ENCODE measurements at places on chromosomes 16 and 17.

DNA sequence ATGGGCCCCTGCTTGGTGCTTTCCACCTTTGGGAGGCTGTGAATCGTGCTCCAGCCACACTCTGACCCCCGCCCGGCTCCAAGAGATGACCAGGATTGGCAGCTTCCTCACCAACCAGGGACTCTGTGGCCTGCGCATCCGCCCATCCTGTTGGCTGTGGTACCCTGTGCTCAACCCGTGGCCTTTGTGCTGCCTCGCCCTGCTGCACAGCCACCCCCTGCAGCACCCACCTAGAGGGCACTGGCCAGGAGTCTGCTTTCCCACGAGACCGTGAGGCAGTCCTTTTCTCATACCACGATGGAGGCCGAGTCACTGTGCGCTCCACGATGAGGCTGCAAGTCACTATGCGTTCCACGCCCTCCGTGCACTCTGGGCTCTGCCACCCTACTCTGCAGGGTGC, 19.4 kb downstream of the NME3 start:
- no peak for DNase-seq

DNA sequence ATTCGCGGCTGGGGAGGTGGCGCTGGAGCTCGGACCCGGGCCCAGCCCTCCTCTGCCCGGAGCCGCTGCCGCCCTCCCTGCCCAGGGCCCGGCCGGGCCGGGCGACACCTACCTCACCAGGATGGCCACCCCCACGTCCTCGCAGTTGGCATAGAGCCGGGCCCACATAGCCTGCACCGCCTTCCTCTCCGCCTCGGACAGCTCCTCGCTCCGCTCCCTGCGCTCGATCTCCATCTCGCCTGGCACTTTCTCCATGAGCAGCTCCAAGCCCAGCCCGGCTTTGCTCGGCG, 276 bp downstream of the CYGB start:
- no peak for DNase-seq

GRCh38 chr17:45320931-45321461, 4.2 kb upstream of the MAP3K14 start:
- no peak for DNase-seq

- no peak for DNase-seq
Measured at GRCh38 chr17:9763643-9764042, 27.7 kb downstream of the DHRS7C start.

GRCh38 chr17:35372846-35373533, 431 bp downstream of the SLFN11 start:
- no peak for DNase-seq

- DNase-seq = no peak
Measured at GRCh38 chr17:44187131-44187899, 543 bp downstream of the TMUB2 start.

- no peak for DNase-seq
Measured at GRCh38 chr16:5231246-5231759, 133.7 kb upstream of the EEF2KMT start.

GRCh38 chr17:10702574-10702973, 5.2 kb downstream of the ADPRM start:
- no peak for DNase-seq

GRCh38 chr17:78588258-78589030, 11.2 kb upstream of the DNAH17 start:
- DNase-seq = no peak

- DNase-seq = no peak
Measured at GRCh38 chr17:74466111-74466827, at the start of gene CD300A. CD300A (plus strand) TSS chr17:74466634; CDS start chr17:74466704, 70 bp downstream.

GRCh38 chr16:12535535-12536411, 267.9 kb downstream of the CPPED1 start:
- DNase-seq = no peak

DNA sequence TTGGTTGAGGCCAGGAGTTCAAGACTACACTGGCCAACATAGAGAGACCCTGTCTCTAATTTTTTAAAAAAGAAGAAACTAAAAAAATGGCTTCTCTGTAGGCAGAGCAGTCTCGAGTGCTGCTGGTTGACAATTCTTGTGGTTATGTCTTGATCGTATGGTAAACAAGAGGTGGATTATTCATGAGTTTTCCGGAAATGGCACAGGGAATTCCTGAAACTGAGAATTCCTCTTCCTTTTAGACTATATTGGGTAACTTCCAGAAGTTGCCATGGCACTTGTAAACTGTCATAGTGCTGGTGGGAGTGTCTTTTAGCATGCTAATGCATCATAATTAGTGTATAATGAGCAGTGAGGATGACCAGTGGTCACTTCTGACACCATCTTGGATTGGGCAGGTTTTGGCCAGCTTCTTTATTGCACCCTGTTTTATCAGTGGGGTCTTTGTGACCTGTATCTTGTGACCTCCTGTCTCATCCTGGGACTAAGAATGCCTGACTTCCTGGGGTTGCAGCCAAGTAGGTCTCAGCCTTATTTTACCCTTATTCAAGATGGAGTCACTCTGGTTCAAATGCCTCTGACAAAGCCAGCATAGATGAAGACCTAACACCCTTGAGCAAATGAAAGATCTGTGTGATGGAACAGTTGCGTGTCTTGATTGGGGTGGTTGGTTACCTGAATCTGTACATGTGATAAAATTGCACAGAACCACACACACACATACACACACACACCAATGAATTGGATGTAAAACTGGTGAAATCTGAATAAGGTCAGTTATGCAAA, 30.2 kb downstream of the BMERB1 start:
- no peak for DNase-seq

- no peak for DNase-seq
Measured at GRCh38 chr16:46748775-46749705, 896 bp upstream of the MYLK3 start.

- DNase-seq = peak; percentile 89
Measured at GRCh38 chr16:49700251-49701064, 155.5 kb downstream of the ZNF423 start.

- no peak for DNase-seq
Measured at GRCh38 chr17:40516581-40517285, 15.3 kb upstream of the TNS4 start.

DNA sequence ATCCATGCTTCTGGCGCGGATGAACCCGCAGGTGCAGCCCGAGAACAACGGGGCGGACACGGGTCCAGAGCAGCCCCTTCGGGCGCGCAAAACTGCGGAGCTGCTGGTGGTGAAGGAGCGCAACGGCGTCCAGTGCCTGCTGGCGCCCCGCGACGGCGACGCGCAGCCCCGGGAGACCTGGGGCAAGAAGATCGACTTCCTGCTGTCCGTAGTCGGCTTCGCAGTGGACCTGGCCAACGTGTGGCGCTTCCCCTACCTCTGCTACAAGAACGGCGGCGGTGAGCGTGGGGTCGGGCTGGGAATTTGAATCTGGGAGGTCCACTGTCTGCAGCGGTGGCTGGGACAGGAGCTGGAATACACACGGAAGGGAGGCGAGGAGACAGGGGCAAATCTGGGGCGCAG, 904 bp downstream of the SLC6A2 start:
- no peak for DNase-seq

DNA sequence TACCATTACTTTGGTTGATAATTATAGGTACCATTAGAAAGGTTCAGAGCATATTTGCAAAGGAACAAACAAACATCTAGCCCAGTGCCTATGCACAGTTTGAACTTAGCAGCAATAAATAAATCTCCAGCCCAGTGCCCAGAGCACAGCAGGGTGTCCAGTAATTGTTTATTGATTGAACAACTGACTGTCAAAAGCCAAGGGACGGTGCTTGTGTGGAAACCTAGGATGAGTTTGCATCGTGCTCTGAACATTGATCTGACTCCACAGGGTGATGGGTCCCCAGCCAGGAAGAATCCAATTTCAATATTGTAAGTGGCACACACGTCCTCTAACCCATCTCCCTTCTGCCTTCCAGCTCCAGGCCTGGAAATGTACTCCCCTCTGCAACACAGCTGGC, 625.5 kb upstream of the C16orf82 start:
- DNase-seq = no peak

DNA sequence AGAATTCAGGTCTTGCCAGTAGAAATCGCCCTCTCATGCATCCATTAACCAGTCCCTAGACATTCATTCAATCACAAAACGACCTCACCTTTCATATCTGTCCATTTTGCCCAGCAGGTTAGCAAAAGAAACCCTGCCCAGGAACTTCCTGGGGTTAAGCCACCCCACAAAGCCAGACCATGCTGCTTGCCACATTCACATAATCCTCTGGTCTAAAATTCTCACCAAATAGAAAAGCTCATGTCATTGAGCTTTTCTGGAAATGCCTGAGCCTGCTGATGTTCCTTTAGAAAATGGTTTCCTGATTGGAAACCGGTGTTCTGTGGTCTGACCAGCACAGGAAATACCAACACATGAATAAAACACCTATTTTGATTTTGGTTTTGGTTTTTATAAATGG, 21.6 kb upstream of the DYNLRB2 start:
- no peak for DNase-seq

DNA sequence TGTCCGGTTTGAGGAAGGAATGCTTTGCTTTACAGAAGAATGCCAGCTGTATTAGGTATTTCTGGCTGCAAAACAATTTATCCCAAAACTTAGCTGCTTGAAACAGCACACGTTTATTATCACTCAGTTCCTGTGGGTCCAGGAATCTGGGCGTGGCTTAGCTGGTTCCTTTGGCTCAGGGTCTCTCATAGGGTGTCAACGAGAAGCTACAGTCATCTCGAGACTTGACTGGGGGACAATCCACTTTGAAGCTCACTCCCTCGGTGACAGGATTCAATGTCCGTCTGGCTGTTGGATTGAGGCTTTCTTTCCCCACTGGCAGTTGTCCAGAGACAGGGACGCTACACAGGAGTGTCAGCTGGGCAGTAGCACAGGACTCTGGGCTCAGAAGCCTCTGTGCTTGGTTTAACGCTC, 9.6 kb upstream of the RHBDF2 start:
- no peak for DNase-seq

DNA sequence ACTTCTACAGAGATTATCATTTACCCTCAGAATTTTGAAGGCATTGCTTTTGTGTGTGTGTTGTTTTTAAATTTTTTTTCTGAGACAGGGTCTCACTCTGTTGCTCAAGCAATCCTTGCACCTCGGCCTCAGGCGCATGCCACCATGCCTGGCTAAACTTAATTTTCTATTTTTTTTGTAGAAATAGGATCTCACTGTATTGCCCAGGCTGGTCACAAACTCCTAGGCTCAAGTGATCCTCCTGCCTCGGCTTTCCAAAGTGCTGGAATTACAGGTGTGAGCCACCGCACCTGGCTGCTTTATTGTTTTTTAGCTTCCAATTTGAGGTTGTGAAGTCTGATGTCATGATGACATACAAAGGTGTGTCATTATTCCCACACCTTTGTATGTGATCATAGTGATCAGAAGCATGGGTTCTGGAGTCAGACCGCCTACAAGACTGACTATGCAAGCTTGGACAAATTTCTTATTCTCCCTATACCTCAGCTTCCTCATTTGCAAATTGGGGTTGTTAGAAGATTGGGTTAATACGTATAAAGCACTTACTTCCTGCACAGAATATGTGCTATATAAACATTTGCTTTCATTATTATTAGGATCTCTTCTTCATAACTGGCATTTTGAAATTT, 5.8 kb downstream of the SEPHS2 start:
- no peak for DNase-seq

GRCh38 chr16:66551348-66551759, 1.0 kb upstream of the CKLF start:
- no peak for DNase-seq

DNA sequence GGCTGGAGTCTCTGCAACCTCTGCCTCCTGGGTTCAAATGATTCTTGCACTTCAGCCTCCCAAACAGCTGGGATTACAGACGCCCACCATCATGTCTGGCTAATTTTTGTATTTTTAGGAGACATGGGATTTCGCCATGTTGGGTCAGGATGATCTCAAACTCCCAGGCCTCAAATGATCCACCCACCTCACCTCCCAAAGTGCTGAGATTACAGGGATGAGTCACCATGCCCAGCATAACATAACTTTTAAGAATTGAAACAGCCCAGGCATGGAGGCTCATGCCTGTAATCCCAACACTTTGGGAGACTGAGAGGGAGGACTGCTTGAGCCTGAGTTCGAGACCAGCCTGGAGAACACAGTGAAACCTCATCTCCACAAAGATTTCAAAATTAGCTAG, 2.5 kb downstream of the RSL1D1 start:
- DNase-seq = no peak

GRCh38 chr17:2065949-2066400, 11.1 kb downstream of the HIC1 start:
- DNase-seq = no peak

- no peak for DNase-seq
Measured at GRCh38 chr17:5719976-5720375, 135.7 kb upstream of the NLRP1 start.

- DNase-seq = no peak
Measured at GRCh38 chr16:29876594-29877249, 13.7 kb upstream of the CDIPT start.

GRCh38 chr16:53717577-53717976, 13.6 kb downstream of the FTO start:
- DNase-seq = no peak

- DNase-seq = no peak
Measured at GRCh38 chr17:8436844-8437171, 1.1 kb downstream of the NDEL1 start.

DNA sequence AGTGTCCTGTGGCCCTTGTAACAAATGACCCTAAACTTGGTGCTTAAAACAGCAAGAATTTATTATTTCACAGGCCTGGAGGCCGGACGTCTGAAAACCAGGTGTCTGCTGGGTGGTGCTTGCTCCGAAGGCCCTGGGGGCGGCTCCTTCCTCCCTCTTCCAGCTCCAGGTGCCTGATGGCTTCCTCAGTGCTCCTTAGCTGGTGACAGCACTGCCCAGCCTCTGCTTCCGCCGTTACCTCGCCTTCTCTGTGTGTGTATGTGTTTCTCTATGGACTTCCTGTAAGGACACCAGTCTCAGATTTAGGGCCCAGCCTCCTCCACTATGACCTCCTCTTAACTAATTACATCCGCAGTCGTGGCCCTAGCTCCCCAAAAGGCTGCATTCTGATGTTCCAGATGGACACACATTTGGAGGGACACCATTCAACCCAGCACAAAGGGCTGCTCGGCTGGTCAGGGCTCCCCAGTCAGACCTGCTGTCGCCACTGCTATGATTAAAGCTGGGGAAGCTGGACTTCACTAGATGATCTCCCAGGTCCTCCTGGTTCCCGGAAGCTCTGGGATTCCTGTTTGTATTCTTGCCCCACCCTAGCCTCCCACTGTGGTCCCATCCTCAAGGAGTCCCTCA, 172.8 kb downstream of the IRF8 start:
- DNase-seq = no peak

GRCh38 chr17:40471846-40472732, 28.8 kb downstream of the IGFBP4 start:
- no peak for DNase-seq

GRCh38 chr17:65876985-65877384, 314.9 kb downstream of the CEP112 start:
- no peak for DNase-seq

DNA sequence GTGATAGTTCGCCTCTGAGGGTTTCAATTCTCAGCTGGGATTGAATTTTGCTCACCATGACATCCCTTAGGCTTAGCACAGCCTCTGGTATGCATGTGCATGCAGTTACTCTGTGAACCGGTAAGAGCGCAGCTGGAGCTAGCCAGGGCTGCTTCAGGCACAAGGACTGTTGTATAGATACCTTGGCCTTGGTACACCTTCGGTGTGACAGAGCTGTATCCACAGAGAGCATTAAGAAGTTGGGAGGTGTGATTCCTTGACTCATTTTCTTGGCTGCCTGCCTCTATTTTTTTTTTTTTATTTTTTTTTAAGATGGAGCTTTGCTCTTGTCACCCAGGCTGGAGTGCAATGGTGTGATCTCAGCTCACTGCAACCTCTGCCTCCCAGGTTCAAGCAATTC, 2.2 kb upstream of the NUTF2 start:
- no peak for DNase-seq

GRCh38 chr16:79283578-79283977, 317.0 kb downstream of the MAF start:
- DNase-seq = no peak

- no peak for DNase-seq
Measured at GRCh38 chr17:8611137-8611536, 19.4 kb downstream of the MYH10 start.

Measured in vagina (tissue), 2 donors.